ENCODE measurements at places on chromosomes 2 and 18. TPM values are rescaled to one million over a fixed set of nuclear protein-coding genes. Genes with fewer than 3 reads are reported as not detected.

The RAB6D gene
- total RNA-seq: not detected

The SULT1C4 gene
- 76.7 TPM for total RNA-seq

The SCN9A gene
- total RNA-seq: 0.56 TPM

The MGAT4A gene
- 89.5 TPM for total RNA-seq

The IRS1 gene
- total RNA-seq: 0.23 TPM

The PIGN gene
- 58.4 TPM for total RNA-seq

The NEMP2 gene
- 4.3 TPM for total RNA-seq

The CXCR1 gene
- total RNA-seq: not detected

The IL1F10 gene
- total RNA-seq: not detected

The MEP1B gene
- not detected for total RNA-seq

The SERPINB10 gene
- not detected for total RNA-seq

The COL6A3 gene
- total RNA-seq: 14.6 TPM

The SOWAHC gene
- 11.1 TPM for total RNA-seq

The SLC5A6 gene
- total RNA-seq: 58.4 TPM

The C2orf66 gene
- total RNA-seq: 0.14 TPM

The SH2D6 gene
- total RNA-seq: not detected

The REG3A gene
- not detected for total RNA-seq

The DHRS9 gene
- not detected for total RNA-seq

The FLACC1 gene
- 0.84 TPM for total RNA-seq

The ANKRD62 gene
- total RNA-seq: not detected

The ORC2 gene
- total RNA-seq: 19.7 TPM

The SLC5A7 gene
- not detected for total RNA-seq

The LOXL3 gene
- 0.85 TPM for total RNA-seq

The EGR4 gene
- not detected for total RNA-seq

Measured in dermis blood vessel endothelial cell (primary cell).